ENCODE measurements at places on chromosomes 1 and 21.
A peak's percentile ranks its signal among the peaks of the same experiment; 100 is the strongest.

DNA sequence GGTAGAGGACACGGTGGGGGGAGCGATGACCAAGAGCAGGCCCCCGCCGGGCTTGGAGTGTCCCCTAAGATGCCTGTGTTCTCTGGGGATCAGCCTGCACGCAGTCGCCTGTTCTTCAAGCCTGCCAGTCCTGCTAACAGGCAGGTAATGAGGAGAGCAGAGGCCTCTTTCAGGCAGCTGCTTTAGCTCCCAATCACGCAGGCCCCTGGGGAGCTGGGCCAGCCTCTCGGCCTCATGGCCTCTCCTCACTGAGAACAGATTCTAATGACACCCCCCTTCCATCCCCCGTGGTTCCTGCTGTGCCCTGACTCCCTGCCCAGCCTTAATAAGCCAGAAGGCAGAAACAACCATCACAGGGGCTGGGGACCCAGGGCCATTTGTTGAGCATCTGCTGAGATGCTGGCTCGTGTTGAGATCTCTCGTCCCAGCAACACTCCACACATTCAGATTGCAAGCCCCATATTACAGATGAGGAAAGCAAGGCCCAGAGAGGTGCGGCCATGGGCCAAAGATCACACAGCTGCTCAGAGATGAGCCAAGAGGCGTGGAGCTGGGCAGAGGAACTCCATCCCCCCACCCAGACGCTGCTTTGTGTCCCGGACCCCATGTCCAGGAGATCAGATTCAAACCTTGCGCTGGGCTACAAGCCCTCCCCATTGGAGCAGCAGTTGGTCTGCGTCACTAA is 71.6 kb upstream of the CASZ1 start:
- no peak for DNase-seq

- no peak for DNase-seq
These were observed 28.3 kb downstream of the HEATR1 start for GRCh38 chr1:236576004-236576403.

DNA sequence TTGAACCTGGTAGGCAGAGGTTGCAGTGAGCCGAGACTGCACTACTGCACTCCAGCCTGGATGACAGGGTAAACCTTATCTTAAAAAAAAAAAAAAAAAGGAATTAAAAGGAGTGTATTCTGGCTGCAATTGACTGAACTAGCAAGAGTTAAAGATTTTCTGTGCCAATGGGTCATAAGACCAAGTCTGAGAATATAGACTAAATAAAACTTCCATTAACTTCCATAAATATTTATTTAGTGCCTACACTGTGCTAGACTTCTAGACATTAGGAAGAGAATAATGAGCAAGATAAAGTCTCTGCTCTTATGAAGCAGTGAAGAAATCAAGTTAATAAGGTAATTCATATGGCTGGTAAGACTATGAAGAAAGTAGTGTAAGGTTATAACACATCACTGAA is 27.2 kb downstream of the DPH5 start:
- DNase-seq, result no peak

DNA sequence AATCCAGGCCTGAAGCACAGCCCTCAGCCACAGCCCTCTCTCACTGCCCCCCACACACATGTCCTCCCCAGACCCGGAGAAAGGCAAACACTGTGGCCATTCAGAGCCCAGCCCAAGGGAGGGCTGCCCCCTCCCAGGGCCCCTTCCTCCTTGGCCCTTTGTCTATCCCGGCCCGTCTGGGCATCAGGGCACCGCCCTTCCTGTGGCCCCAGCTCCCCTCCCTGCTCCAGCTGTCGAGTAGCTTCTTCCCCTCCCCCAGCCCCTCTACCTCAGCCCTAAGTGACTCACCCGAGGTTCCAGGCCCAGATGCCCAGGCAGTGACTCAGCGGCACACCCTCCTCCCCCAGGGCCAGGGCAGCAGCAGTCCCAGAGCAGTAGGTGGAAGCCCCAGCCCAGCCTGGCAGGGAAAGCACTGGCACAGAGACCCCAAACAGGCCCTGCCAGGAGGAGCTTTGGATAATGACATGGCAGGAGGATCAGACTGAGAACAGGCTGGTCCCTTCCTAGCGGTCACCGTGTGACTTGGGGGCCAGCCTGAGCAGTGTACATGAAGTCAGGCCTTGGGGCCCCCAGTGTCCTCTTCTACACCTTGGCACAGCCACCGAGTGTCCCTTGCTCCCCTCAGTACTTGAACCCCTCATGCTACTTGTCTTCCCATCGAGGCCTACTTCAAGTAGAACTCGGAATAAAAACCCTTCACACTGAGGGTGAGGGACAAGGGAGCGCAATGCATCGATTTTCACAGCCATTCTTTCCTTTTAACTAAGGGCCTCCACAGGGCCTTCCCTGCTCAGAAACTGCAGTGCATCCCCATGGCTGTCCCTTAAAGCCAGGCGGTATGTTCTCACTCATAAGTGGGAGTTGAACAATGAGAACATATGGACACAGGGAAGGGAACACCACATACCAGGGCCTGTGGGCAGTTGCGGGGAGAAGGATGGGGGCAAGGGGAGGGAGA is 1.0 kb upstream of the S100A2 start:
- peak; percentile 99 for DNase-seq

GRCh38 chr1:186957314-186957713 is 128.6 kb downstream of the PLA2G4A start:
- no peak for DNase-seq

- DNase-seq, result no peak
These were observed 60.9 kb upstream of the TARBP1 start for GRCh38 chr1:234539666-234540403.

DNA sequence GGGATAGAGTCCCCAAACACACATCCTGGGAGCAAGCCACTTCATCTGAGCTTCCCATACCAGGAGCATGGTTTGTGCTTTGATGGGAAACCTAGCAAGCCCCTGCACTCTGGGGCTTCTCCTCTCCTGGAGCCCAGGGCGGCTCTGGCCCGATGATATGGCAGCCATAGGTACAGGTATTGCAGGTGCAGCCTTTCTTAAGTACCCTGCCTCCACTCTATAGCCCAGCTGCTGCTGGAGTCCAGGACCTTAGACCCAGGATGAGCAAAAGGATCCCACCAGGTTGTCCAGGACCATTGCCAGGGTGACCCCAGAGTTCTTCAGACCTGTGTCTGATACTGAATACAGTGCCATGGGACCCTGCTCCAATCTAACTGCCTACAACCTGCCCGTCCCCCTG is 4.2 kb downstream of the C1orf226 start:
- no peak for DNase-seq

GRCh38 chr1:158121604-158122254 is 59.0 kb upstream of the CD1D start:
- DNase-seq, result peak; percentile 56

Measured in SW480 (cell line).